Naive thymus-derived CD4-positive, alpha-beta T cell (primary cell): ENCODE measurements at places on chromosomes 6 and 20. TPM values are rescaled to one million over a fixed set of nuclear protein-coding genes. Genes with fewer than 3 reads are reported as not detected.

Gene TULP1
- not detected for polyA plus RNA-seq

Gene KHDC1L
- not detected for polyA plus RNA-seq

Gene CCN5
- polyA plus RNA-seq: not detected

Gene ADGRG6
- 0.02 TPM for polyA plus RNA-seq

Gene MLN
- polyA plus RNA-seq: not detected

Gene STX11
- 1.9 TPM for polyA plus RNA-seq

GRCh38 chr6:21001736-21002135 is 467.5 kb downstream of the CDKAL1 start:
- no peak for DNase-seq

GRCh38 chr6:2733324-2733723 is 17.4 kb downstream of the MYLK4 start:
- DNase-seq: peak; percentile 6

DNA sequence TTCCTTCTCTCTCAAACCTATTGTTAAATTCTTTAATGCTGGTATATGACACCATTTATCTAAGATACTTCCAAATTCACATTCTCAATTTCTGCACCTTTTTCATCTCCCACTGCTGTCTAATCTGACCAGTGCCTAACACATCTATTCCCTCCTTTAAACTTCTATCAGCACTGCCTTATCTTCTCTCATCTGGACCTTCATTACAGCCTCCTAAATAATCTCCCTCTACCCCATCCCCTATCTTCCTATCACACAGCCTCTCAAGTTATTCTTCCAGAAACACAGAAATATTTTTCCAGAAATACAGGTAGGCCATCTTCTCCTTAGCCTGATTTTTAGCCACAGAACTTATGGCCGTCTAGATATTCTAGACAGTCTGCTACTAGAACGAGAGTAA is 5.5 kb downstream of the DTNBP1 start:
- no peak for DNase-seq

- DNase-seq: peak; percentile 65
Measured at GRCh38 chr6:85323435-85324040, 126.3 kb upstream of the NT5E start.

DNA sequence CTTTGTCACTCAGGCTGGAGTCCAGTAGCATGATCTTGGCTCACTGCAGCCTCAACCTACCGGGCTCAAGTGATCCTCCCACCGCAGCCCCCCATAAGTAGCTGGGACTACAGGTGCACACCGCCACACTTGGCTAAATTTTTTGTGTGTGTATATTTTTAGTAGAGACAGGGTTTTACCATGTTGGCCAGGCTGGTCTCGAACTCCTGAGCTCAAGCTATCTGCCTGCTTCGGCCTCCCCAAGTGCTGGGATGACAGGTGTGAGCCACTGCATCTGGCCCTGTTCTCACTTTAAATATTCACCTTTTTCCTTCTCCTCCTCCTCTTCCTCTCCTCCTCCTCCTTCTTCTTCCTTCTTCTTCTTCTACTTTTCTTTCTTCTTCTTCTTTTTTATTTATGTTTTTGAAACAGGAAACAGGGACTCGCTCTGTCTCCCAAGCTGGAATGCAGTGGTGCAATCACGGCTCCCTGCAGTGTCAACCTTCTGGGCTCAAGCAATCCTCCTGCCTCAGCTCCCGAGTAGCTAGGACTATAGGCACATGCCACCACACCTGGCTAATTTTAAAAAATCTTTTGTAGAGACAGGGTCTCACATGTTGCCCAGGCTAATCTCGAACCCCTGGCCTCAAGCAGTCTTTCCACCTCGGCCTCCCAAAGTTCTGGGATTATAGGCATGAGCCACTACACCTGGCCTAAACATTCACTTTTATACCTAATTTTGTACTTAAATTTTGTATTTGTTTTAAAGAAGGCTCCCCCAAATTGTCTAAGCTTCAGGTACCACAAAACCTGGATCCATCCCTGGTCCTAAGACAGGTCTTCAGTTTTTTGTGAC is 47.2 kb upstream of the NCOA3 start:
- no peak for DNase-seq

DNA sequence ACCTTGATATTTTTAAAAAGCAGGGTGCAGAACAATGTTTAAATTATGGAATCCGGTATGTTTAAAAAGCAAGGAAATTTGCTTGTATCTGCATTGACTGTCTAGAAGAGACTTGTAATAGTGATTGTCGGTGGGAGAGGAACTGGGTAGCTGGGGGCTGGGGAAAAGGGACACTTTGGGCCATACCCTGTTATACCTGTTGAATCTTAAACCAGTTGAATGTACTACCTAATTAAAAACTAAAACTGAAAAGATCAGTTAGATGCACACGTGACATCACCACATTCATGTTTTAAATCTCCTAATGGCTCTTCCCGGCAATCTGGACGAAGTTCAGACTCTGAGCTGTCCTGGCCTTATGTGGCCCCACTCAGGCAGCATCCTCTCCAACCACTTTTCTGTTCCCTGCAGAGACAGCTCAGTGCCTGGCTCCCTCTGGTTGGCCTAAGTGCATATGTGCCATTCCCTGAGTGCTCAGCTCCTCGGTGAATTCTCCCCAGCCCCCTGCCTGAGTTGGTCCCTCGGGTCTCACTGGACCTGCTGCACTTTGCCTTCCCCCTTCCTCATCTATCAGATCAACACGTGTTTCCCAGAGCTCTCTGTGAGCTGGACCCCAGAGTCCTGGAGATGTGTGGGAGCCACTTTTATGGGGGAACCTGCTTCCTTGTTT is 36.3 kb downstream of the SLC52A3 start:
- DNase-seq: no peak

GRCh38 chr6:131789219-131789618 is 18.6 kb upstream of the ENPP1 start:
- no peak for DNase-seq

DNA sequence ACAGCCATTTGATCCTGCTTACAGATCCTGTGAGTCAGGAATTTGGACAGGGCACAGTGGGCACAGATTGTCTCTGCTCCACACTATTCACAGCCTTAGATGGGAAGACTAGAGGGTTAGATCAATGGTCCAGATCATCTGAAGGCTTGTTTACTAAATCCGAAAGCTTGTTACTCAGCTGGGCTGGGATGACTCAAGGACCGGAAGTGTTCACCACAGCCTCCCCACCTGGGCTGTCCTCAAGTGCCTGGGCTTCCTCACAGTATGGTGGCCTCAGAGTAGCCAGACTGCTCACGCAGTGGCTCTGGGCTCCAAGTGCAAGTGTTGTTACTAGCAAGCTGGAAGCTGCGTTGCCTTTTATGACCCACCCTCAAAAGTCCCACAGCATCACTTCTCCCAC is 75.4 kb upstream of the INSM1 start:
- no peak for DNase-seq

DNA sequence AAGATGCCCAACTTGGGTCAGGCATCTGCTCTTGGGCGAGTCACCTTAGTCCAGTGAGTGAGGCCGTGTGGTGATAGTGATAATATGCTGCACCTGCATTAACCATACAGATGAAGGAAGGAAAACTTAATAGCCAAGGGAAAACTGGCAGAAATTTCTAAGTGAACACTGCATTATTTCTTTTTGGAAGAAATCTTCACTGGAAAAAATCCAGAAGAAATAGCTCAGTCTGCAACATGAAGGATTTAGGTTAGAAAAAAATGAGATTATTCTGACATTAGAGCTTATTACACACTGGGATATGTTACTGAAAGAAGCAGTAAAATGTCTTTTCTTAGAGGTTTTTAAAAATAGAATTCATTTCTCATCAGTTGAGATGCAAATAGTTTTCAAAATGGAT is 947.3 kb downstream of the KIF16B start:
- DNase-seq: no peak

DNA sequence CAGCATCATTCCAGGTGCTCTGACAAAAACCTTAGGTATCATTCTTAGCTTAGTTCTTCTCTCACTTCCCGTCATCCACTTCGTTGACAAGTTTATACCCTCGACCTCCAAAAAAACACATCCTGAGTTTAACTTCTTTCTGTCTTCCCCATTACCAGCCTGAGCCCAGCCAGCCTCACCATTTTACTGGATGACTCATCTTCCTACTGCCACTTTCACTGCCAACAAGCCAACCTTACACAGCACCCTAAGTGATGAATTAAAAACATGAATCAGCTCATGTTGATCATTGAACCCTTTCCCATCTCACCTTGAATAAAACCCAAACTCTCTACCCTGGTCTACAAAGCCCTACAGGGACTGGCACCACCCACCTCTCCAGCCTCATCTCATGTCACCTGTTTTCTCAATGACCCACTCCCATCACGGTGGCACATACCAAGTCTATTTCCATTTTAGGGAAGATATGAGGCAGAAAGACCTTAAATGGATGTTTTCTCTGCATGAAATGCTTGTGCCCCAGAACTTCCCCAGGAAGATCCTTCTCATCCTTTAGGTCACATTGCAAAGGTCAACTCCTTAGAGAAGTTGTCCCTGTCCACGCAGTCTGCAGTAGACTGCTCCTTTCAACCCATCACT is 9.9 kb upstream of the UST start:
- no peak for DNase-seq
